ACHN (cell line): ENCODE measurements at places on chromosomes 2 and 18.

- DNase-seq: no peak
These were observed 79.6 kb downstream of the GORASP2 start for GRCh38 chr2:171008550-171009205.

DNA sequence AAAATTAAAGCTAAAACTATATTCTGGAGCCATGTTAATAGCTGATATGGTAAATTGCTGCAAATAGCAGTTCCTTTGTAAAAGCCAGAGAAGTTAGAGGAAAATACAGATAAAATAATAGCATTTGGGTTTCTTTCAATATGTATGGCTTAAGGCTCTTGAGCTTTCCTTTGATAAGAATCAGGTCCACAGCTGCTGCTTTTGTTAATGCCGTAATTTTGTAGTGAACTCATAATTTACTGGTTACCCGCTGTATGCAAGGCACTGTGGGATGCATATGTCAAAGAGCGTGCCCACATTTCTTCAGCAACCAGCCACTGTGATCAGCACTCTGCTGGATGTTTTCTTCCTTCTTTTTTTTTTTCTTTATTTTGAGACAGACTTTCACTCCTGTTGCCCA lies 79.1 kb downstream of the MOGAT1 start:
- DNase-seq: no peak

DNA sequence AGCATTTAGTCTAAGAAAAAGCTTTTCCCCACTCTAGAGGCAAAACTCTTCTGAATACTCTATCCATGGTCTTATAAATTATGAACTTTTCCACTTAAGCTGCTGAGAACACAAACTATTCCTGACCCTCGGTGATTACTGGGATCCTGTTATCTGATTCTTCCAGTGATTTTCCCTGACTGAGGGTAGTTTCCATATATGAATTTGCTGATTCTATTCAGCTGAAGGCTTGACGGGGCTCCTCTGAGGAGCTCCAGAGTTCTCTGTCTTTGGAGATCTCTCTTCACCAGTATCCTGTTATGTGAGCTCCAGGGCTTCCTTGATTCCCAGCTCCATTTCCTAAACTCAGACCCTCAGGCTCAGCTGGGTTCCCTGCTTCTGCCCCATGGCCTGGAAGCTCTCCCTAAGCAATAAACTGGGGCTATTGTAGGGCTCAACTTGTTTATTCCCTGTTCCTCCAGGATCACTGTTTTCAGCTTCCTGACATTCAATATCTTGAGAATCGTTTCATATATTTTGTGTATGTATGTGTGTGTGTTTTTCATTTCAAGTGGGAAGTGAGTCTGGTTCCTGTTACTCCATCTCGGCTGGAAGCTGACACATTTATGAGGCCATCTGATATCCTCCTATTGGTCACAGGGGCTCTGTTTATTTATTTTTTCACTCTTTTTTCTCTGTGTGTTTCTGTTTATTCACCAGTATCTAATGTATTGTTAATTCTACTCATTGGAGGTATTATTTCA lies 78.2 kb downstream of the ARHGAP28 start:
- DNase-seq: no peak

GRCh38 chr2:236568068-236568921 lies 1.3 kb upstream of the ACKR3 start:
- no peak for DNase-seq

- DNase-seq: no peak
These were observed 29.7 kb downstream of the NAB1 start for GRCh38 chr2:190678444-190679162.
